ENCODE measurements at places on chromosomes 2 and 18.

DNA sequence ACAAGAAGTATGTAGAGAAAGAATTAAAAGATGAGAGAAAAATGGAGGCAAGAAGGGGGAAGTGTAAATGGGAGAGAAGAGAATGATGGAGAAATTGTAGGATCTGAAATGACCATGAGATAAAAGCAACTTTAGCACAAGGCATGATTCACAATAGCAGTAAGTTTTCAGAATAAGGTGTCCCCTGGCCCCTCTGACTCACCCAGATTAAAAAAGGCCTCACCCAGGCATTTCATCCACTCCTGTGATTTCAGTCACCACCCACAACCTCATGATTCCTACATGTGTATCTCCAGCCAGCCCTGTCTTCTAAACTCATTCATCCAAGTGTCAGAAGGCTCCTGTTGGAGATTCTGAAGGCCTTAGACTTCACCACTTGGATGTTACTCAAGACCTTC, 56.6 kb downstream of the SP100 start:
- DNase-seq, result peak; percentile 67

DNA sequence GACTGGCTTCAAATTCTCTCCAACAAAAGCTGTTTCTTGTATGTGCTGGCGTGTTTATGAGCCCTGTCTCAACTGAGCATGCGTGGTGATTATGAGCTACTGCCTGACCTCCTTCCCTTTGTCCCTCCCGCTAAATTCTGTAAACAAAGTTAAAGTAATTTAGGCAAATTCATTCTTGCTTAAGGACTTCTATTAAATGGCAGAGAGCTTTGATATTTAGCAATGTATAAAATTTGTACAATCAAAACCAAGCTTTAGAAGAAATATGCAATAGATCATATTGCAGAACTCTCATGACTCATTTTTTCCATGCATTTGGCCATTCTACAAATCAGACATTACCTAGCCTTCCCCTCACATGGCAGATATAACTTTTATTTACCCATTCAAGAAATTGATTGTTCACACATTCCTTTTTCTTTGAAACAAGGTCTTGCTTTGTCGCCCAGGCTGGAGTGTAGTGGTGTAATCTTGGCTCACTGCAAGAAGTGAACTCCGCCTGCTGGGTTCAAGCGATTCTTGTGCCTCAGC, 18.2 kb downstream of the IGFBP2 start:
- no peak for DNase-seq

GRCh38 chr18:50562686-50563085, 2.8 kb downstream of the MAPK4 start:
- no peak for DNase-seq

DNA sequence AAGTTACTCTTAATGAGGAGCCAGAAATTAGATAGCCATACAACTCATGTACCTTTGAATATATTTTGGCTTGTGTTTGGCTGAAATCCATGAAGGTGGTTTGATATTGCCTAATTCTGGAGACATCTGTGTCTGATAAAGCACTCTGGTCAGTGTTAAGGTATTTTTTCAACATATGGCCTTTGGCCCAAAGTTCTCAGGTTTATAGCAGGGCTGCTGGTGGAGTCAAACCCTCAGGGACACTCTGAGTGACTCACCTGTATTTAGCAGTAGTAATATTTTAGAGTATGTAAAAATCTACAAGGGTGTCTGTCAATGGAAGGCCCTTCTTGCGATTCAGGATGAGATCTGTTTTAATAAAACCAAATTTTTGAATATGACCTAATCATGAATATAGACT, 666.5 kb downstream of the SLC4A3 start:
- no peak for DNase-seq

- peak; percentile 66 for DNase-seq
These were observed 32.6 kb upstream of the PPP3R1 start for GRCh38 chr2:68284896-68285295.

DNA sequence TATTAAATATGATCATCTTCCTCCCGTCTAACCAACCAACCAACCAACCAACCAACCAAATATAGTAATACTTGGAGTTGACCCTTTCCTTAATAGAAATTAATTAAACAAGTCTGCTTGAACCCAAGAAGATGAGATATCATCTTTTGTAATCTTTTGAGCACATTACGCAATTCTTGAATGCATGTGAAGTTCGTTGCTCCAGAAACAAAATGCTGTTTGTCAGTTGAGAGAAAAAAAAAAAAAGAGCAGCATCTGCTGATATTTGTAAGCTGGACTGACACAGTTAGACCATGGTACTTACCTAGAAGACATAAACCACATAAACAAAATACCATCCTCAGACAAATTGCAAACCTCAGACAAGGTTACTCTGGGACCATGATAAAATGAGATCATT, 9.2 kb upstream of the SERPINB2 start:
- DNase-seq, result no peak

GRCh38 chr2:165440367-165440766, 29.1 kb upstream of the CSRNP3 start:
- DNase-seq, result peak; percentile 17

DNA sequence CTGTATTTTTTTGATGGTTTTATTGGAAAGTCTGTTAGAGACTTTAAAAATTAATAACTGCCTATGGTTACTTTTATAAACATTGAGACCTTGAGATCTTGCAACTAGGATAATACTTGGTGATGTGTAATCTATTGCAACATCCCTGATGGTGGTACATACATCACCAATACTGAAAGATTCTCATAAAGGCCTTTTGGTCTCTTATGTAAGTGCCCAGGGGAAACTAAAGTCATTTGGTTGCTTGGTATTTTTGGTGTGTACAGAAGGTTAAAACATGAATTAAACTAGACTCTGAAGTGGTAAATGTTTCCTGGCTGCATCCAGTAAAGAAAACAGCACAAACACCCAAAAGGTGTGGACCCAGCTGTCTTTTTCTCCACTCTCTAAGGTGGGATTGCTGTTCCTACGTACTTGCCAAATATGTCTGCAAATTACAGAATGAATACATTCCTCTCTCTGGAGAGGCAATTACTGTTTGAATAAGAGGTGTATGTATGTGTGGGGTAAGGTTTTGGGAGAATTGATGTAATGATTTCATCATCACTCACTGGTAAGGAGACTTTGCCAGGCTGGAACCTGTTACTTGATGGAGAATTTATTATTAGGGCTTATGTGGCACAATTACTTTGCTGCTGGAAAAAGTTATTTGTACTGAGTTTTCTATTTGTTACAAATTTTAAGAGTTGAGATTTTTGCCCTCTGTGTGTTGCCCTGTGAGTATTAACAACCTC, 3.6 kb downstream of the B3GNT2 start:
- DNase-seq, result no peak

GRCh38 chr2:171505374-171505773, 16.9 kb upstream of the CYBRD1 start:
- no peak for DNase-seq

- no peak for DNase-seq
These were observed 102.3 kb upstream of the NEUROD1 start for GRCh38 chr2:181782660-181783059.

- no peak for DNase-seq
These were observed 37.5 kb downstream of the OLA1 start for GRCh38 chr2:174210862-174211261.

DNA sequence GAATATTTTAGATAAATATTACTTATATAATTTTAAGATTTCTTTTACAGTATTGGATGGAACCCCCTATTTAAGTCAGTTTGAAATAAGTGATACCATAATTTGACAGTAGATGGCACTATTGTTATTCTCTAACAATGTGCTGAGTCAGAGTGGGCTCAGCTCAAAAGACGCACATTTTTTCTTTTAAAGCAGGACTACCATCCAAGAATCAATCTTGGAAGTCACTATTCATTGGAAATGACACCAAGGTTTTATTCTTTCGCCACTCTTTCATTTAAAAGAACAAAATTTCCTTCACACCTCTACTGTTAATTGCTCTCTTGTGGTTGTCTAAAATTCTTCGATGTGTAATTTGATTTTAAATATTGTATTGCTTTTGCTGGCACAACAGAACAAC, 32.6 kb upstream of the SPAG16 start:
- DNase-seq, result peak; percentile 64

- DNase-seq, result no peak
These were observed 139.1 kb downstream of the VAPA start for GRCh38 chr18:10052871-10053270.

GRCh38 chr2:11411768-11412448, 54.1 kb downstream of the E2F6 start:
- DNase-seq, result peak; percentile 49

DNA sequence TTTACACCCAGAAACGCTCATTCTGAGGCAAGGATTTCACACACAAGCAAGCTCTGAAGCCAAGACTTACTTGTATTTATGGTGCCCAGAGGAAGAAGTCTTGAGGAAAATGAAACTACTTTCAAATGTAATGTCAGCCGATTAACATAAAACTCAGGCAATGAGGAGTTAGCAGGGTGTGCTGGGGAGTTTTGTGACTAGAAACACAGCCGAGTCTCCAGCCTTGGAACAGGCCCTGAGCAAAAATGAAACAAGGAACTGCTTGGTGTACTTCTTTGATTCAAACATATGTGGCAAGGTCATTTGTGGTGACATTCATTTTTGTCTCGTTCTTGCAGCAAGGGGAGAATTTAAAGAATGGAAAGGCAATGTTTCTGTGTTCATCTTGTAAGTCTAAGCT, 4.5 kb downstream of the DYTN start:
- no peak for DNase-seq

- no peak for DNase-seq
These were observed 73.0 kb downstream of the NCKAP5 start for GRCh38 chr2:133495226-133495625.

DNA sequence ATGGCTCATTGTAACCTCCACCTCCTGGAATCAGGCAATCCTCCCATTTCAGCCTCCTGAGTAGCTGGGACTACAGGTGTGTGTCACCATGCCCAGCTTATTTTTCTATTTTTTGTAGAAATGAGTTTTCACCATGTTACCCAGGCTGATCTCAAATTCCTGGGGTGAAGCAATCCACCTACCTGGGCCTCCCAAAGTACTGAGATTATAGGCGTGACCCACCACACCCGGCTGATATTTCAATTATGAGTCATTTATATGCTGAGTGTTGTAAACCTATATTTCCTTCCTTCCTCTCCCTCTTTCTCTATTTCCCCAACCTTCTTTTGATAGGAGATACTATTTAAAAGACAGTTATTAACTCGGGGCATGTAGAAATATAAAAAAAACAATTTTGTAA, 469.6 kb upstream of the ID2 start:
- no peak for DNase-seq

DNA sequence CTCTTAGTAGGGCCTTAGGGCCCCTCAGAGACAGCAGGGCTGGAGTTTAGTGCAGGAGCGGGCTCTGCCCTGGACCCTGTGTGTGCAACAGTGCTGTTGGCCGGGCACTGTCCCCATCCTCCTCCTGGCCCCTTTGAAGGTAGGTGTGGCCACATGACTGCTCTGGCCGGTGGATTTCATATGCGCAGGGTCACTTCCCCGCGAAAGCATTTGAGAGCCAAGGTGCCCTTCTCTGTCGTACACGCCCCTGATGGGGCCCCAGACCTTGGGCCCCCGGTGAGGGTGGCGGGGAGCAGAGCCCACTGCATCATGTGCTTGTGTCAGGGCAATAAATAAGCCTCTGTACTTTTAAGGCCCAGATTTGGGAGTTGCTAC, 15.5 kb downstream of the TMEM177 start:
- no peak for DNase-seq

DNA sequence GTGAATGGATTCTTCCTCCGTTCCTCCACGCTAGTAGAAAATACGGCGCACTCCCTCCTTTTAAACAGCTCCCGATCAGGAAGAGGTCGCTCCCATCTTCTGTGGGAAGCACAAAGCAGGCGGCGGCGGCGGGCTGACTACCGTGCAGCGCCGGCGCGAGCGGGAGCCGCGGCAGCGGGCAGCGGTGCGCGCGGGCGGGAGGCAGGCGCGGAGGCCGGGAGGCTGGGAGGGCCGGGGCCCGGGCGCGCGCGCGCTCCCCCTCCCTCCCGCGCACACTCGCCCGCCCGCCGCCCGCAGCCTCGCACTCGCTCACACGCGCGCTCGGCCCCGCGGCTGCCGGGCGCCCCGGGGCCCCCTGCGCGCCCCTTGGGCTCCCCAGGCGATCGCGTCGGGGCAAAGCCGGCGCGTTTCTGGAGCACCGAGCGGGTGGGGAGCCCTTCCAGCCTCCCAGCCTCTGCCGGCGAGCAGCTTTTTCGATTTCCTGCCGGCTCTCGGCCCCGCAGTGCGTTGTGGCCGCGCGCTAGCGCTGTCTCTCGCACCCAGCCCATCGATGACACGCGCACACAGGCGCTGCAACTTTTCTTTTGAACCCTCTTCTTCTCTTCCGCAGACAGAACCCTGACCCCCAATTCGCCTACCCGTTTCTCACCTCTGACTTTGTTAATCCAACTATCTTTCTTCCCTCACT, at the start of gene SLC8A1:
TSS of gene SLC8A1 (minus strand) at position 173 of the 688 bp plus-strand sequence.
- DNase-seq, result peak; percentile 65

DNA sequence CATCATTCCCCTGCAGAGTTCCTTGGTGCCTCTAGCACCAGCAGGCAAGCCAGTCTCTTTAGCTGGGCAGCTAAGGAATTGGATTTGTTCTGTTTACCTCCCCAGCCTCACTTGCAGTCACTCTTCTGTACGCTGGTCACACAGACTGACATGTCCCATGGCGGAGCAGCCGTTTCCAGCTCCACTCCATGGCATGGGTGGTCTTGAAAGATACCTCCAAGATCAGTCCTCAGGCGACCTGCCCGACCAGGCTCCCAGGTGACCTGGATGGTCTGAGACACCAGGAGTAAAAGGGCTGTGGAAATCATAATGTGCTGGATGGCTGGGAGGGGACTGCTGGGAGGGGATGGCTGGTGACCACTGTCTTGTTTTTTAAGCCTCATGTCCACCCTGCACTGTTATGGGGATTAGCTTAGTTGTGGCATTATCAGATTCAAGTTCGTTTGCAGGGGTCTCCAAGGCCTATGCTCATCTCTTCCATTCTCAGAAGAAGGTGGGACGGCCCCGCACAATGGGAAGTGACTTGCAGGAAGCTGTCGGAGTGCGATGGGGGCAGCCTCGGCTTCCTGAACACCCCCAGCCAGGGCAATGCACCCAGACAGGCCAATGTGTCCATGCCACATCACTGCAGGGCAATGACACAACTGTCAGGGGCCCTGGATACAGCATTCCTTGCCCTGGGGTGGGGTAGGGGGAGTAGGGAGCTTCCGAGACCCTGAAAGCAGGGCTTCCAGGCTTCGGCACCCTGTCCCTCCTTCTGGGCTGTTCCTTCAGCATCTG, 156.1 kb upstream of the MYCN start:
- DNase-seq, result no peak

DNA sequence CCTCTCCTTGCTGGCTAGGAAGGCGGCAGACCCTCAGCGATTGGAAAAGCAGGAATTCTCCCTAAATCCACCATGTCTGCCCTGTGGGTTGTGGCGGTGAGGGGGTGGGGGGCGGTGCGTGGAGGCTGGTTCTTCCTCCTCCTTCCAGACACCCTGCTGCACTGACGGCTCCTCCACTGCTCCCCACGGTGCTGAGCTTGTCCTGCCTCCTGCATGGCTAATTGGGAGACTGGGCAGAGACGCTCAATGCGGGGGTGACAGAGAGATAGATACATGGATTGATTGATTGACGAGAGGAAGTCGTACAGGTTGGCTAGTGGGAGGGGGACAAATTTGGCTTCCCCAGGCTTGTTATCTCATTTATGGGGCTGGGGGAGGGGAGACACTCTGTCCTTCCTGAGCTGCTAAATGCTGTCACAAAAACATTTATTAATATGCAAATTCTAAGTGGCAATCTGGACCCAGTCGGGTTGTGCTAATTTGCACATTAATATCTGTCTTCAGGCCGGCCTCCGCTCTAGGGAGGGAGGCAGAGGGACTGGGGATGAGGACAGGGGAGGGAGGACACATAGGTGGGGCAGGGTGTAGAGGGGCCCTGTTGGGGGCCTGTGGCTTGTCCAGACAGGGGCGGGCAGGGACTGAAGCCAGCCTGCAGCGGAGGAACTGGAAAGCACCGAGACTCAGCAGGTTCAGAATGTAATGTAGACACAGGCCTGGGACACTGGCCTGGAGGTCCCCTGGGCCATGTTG, 181.6 kb downstream of the CELF4 start:
- no peak for DNase-seq

Data from EL (cell line).